Fibroblast of upper back skin (primary cell): ENCODE measurements at places on chromosomes 4 and X.
A peak's percentile ranks its signal among the peaks of the same experiment; 100 is the strongest.

DNA sequence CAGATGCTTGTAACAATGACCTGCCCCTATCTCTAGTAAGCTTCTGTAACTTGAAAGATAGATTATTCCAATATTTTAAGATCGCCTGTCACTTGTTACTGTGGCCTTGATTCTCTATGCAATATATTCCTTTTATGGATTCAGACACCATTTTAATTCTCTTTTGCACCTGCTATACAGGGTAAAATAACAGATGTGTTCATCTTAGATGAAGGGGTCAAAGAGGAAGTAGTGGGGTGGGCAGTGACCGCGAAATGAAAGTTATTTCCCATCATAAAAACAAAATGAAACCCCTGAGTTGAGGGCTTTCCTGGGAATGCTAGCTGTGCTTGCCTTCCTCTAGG lies 175.9 kb downstream of the TSPAN5 start:
- DNase-seq, result no peak

DNA sequence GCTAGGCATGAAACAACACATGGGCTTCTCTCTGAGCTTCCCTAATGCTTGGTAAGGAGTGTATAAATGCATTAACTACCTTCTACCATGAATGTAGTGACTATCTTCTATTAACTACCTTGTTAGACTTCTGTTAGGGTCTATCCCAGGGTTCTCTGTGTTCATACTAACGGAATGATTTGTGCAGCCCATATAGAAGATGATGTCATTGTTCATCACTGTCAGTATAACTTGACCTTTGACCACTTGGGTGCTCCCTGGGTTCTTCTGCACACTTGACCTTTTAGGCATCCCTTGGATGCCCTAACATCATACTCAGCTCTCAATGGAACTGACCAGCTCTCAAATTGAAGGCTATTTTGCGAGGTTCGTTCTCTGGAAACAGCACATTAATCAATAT lies 30.8 kb upstream of the CT47C1 start:
- DNase-seq, result no peak

GRCh38 chr4:30714408-30715031 lies 5.6 kb upstream of the PCDH7 start:
- DNase-seq, result peak; percentile 63

DNA sequence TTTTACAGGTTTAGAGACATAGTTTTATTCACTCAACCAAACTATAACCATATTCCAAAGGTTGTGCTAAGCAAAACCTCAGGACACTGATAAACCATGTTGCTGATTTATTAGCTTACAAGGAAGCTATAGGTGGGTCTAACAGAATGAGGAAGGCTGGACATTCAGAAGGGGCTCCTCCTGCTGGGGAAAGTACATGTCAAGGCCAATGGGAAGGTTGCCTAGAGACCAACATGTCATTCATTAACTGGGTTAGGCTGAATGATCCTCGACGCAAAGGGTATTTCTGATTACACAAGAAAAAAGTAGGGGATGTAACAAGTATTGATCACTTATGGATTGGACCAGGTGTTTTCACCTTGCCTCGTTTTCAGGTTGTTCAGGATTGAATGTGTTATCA lies 30.3 kb downstream of the SLC10A6 start:
- no peak for DNase-seq

- DNase-seq, result no peak
Measured at GRCh38 chr4:6714954-6715353, 1.0 kb upstream of the BLOC1S4 start.

DNA sequence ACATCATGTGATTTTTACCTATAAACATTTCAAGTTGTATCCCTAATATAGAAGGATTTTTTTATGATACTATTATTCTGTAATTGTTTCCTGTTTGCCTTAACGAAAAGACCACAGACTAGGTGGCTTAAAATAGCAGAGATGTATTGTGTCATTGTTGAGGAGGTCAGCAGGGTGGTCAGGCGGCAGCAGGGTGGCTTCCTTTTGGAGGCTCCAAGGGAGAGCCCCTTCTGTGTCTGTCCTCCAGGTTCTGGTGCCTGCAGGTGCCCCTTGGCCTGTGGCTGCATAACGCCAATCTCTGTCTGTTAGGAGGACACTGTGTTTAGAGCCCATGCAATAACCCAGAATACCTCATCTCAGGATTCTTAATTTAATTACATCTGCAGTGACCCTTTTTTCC lies 118.1 kb downstream of the TBL1X start:
- DNase-seq, result no peak

GRCh38 chr4:5500165-5500564 lies 208.2 kb downstream of the EVC2 start:
- DNase-seq, result peak; percentile 8

GRCh38 chrX:63673896-63674295 lies 111.1 kb downstream of the ARHGEF9 start:
- DNase-seq, result no peak

GRCh38 chr4:156194896-156195295 lies 241.2 kb upstream of the CTSO start:
- no peak for DNase-seq

DNA sequence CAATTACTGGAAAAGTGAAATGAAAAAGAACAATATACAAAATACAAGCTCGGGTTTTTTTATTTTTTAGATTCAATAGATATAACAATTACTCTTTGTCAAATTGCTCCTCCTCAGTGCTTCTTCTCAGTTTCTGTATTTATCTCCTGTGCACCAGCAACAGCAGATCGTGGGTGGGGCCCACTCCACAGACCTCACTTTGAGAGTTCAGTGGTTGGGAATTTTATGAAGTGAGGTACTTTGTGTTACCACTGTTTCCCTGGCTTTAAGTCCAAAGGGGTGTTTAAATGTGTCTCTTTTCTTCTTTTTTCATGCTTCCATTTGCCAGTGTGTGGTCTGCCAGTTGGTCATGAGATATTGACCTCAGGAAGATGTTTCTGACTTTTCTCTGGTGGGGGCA lies 54.4 kb downstream of the KIT start:
- DNase-seq, result no peak

- peak; percentile 75 for DNase-seq
Measured at GRCh38 chr4:120071192-120071795, 4.6 kb upstream of the MAD2L1 start.

DNA sequence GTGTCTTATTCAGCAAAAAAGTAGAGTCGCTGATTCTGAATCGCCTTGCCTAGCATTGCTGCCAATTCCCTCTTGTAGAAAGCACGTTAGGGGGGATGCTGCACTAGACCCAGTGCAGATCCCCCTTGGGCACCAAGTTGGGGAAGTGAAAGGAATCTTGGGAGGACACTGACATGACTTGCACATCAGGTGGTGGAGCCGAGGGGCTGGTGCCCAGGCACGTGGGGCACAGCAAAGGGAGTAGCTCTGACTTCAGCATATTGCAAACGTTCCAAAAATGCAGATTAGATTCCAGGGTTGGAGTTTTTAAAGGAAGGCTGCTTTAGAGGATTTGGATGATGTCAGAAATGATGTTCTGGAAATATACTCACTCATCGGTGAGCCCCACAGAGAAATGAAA lies 47.4 kb upstream of the GPM6B start:
- DNase-seq, result peak; percentile 42

DNA sequence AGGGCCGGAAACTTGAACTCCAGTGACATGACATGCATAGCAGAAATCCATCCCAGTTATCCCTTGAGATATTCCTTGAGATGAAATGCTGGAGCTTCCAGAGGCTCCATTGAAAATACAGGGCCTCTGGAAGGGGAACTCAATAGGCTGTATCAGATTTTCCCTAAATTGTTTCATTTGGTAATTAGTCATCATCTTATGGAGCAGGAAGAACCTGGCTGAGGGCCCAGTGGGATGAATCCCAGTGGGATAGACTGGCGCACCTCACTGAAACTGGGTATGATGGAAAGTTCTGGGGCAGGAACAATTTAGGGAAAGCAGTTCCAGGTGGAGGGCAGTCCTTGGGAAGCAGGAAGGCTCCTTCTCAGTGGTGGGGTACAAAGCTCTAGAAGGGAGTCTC lies 307.8 kb upstream of the DIPK2B start:
- DNase-seq, result peak; percentile 59

DNA sequence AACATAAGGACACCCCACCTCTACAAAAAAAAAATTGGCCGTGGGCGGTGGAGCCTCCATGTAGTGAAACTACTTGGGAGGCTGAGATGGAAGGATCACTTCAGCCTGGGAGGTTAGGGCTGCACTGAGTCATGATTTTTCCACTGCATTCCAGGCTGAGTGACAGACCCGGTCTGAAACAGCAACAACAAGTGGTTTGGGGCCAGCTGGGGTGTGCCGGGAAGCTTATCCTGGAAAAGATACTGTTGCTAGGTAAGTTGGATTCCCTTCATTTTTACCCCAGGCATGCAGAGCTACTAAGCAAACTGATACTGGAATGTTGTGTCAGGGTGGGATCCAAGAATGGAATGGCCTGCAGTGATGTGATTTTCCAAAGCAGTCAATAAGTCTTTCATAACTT lies 57.0 kb downstream of the XAGE2 start:
- peak; percentile 66 for DNase-seq

DNA sequence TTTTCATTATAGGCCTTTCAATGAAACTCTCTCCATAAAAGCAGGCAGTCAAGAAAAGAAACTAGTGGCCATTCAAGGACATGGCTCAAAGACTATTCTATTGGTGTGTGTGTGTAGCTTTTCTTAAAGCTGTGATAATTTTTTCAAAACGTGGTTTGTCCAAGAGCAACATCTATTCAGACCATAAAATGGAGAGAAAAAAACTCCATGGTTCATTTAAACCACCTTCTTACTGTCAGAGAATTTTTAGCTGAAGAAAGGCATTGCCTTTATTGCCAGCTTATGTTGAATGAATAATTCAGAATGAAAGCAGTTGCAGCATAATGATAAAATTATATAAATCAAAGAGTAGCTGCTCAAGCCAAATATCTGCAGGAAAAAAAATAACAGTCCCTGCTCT lies 325.5 kb downstream of the PCDH18 start:
- no peak for DNase-seq

- no peak for DNase-seq
Measured at GRCh38 chr4:144658015-144658567, 12.1 kb downstream of the HHIP start.

GRCh38 chr4:147163311-147163710 lies 217.6 kb upstream of the TTC29 start:
- DNase-seq, result no peak

DNA sequence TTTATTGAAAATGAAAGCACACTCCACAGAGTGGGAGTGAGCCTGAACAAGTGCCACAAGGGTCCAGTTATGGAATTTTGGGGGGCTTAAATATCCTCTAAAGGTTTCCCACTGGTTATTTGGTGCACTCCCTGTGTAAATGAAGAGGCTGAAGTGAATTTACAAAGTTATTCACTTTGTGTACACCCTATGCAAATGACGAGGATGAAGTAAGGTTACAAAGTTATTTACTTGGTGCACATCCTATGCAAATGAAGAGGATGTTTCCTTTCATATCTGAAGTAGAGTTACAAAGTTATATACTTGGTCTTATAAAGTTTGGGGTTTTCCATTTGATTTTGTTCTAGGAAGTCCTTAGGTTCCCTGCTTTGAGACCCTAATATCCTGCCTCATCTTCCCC lies 13.1 kb downstream of the NLRP2B start:
- DNase-seq, result no peak

DNA sequence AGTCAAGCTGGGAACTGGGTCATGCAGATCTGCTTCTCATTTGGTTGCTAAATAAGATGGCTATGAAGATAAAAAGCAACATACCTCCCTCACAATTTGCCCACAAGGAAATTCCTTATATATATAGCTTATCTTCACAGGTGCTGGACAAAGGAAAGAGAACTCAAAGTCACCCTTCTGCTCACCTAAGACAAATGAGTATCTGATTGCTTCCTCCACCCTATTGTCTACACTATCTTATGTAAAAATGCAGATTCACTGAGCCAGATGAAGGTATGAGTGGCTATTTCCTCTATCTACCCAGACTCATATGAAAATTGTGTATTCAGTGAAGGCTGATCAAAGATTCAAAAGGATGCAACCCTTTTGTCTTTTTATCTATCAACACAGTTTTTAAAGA lies 50.8 kb downstream of the CHM start:
- no peak for DNase-seq

GRCh38 chr4:14842964-14843630 lies 159.2 kb upstream of the CPEB2 start:
- DNase-seq, result no peak

- DNase-seq, result no peak
Measured at GRCh38 chr4:1901127-1901526, 29.9 kb downstream of the NSD2 start.

GRCh38 chrX:106246511-106246910 lies 78.4 kb downstream of the PWWP3B start:
- DNase-seq, result peak; percentile 28
